ENCODE measurements at places on chromosomes 1 and 21.

DNA sequence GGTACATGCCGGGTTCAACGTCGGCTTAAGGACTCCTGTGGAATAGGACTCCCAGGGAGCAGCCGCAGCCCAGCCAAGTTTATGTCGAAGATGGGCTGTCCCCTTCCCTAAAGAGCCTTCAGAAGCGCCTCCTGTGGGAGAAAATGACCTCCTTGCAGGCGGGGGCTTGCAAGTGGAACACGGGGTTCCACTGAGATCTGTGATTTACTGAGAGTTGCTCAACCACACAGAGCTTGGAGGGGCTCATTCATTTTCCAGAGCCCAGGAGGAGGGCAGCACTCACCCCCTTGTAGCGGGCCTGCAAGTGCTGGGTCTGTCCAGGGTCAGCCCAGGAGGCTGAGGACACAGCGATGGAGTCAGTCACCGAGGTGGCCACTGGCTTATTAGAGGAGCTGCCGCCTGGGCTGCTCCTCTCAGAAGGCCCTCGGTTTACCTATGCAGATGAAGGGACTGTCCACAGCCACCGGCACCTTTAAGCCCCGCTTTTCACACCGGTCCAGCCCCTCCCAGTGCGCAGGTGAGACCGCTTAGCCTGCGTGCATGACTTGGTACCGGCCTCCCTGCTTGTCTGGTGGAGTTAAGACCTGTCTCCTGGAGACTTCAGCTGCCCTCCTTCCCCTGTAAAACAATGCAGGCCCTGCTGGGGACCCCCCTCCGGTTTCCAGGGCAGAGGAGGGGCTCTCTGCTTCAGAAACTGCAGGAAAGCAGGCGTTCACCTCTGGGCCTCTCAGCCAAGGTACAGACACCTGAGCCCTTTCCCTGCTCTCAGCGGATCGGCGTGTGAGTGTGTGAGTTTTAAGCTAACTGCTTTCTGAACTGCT lies 57.5 kb downstream of the ATP5PO start:
- DNase-seq = no peak

GRCh38 chr1:71920556-71920955 lies 361.8 kb downstream of the NEGR1 start:
- DNase-seq = no peak

DNA sequence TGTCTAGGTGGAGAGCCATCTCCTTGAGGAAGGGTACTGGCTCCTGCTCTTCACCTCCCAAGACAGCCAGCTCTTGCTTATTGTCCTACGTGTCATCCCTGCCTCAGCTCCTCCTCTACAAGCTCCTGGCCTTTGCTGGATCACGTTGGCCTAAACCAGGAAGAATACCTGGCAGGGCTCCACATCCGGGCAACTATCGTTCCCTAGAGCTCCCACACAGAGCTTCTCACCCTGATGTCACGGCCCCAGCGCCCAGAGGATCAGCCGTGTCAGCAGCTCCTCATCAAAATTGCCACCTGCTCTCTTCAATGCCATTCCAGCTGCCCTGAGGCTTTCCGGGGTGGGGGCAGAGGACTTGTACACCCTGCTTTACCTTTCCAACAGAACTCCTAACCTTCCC lies 1.9 kb upstream of the TPM3 start:
- DNase-seq = no peak

DNA sequence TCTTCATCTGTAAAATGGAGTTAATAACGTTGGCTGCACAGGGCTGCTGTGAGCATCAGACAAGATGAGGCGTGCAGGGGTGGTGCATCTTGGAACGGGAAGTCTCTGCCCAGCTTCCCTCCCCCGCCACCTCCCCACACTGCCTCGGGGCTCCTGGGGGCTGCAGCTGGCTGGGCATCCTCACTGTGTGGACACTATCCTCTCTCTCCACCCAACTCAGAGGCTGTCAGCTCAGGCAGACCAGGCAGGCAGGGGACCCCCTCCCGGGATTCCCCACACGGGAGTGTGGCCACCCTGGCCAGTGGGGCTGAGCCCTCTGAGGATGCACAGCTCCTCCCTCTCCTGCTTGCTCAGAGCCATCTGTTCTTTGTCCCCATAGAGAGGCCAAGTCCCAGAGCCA lies 122.7 kb downstream of the CCDC185 start:
- DNase-seq = no peak

DNA sequence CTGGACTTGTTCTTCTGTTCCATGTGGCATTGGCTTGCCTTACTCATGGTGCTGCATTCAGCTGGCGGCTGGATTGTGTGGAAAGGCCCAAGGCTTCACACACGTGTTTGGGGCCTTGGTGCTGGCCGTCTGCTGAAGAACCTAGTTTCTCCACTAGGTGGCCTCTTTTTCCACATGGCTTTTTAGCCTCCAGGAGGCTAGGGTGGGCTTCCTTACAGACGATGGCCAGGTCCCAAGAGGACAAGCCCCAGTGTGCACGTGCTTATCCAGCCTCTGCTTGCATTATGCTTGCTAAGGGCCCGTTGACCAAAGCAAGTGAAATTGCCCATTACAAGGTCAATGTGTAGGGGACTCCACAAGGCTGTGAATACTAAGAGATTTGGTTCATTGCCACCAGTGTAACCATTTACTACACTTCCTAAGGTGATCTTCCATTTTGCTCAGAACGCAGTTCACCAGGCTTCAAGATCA lies 47.5 kb upstream of the FOXO6 start:
- no peak for DNase-seq

GRCh38 chr1:230763927-230764591 lies 16.9 kb downstream of the CAPN9 start:
- no peak for DNase-seq

DNA sequence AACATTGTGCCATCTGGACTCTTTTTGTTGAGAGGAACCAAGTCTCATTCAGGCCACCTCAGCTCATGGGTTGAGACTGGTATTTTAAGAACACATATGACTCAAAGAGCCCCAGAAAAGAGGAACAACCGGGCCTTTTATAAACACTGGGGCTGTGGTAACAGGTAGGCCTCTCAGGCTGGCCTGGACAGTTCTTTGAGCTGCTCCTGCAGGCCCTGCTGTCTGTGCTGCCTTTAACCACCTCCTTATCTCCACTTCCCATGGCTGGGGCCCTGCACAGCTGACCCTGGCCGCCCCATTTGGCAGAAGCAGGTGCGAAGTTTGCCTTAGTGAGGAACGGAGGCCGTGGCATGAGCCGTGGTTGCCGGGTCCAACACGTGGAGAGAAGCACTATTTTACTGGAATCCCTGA lies 163.3 kb downstream of the RHOU start:
- no peak for DNase-seq

GRCh38 chr1:173669491-173669941 lies at the start of gene ANKRD45:
TSS of gene ANKRD45 (minus strand) at chr1:173669851. CDS start at chr1:173659418, 10,433 bp downstream.
- no peak for DNase-seq

DNA sequence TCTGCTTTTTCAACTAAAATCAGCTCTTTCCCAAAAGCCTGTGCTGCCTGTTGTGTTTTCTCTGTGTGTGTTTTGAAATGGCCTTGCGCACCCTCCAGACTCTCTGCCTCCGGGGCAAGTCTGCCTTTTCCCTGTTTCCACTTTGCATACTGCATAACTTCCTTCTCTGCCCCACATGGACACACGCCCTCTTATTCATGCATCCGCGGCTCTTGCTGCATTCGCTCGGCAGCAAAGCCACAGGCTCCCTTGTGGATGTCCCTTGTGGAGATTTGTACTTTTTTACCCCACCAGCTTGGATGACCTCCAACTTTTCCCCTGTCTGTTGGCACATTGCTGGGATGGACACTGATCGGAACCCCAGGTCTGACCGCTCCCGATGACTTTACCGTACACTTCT lies 147.6 kb downstream of the ADSS2 start:
- DNase-seq = no peak

DNA sequence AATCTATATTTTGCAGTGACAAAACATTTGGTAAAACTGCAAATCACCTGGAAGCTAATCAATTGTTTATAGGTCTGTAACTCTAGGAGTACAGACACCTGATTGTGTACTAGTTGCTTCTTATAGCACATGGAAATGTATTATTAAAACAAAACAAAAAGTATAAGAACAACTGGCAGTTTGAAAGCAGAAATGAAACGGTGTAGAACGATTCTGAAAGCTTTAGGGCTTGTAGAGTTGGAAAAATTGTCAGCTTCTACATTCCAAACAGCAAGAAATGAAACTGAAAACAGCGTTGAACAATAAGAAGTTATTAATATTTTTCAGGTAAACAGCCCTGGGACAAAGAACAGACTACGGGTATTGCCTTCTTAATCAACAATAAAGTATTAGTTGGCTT lies 273.3 kb downstream of the OLFM3 start:
- DNase-seq = no peak

DNA sequence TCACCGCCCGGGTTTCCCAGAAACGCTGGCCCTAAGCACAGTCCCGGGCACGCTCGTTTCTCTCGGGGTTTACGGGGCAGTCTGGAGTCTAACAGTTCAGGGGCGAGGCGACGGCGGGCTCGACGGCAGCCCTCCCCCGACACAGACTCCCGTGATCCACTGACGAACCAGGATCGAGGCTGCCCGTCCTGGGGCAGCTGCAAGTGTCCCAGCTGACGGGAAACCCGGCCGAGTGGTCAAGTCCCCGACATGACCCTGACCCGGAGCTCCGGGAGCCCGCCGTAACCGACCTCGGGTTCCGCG lies 494 bp downstream of the UBE2J2 start:
- no peak for DNase-seq

GRCh38 chr21:15005391-15005790 lies 59.4 kb downstream of the NRIP1 start:
- no peak for DNase-seq

GRCh38 chr1:55001311-55001710 lies 2.6 kb downstream of the BSND start:
- no peak for DNase-seq

GRCh38 chr1:29975036-29975694 lies 738.8 kb downstream of the PTPRU start:
- DNase-seq = no peak

- DNase-seq = no peak
These were observed 7.9 kb upstream of the SH3GLB1 start for GRCh38 chr1:86696522-86696921.

- DNase-seq = no peak
These were observed 105.2 kb upstream of the GADD45A start for GRCh38 chr1:67579623-67580394.

- no peak for DNase-seq
These were observed 48.1 kb downstream of the DNAJC6 start for GRCh38 chr1:65357291-65357960.

GRCh38 chr1:24903560-24903954 lies 26.5 kb downstream of the RUNX3 start:
- DNase-seq = no peak

GRCh38 chr1:39087435-39087834 lies 61.3 kb downstream of the NDUFS5 start:
- no peak for DNase-seq

DNA sequence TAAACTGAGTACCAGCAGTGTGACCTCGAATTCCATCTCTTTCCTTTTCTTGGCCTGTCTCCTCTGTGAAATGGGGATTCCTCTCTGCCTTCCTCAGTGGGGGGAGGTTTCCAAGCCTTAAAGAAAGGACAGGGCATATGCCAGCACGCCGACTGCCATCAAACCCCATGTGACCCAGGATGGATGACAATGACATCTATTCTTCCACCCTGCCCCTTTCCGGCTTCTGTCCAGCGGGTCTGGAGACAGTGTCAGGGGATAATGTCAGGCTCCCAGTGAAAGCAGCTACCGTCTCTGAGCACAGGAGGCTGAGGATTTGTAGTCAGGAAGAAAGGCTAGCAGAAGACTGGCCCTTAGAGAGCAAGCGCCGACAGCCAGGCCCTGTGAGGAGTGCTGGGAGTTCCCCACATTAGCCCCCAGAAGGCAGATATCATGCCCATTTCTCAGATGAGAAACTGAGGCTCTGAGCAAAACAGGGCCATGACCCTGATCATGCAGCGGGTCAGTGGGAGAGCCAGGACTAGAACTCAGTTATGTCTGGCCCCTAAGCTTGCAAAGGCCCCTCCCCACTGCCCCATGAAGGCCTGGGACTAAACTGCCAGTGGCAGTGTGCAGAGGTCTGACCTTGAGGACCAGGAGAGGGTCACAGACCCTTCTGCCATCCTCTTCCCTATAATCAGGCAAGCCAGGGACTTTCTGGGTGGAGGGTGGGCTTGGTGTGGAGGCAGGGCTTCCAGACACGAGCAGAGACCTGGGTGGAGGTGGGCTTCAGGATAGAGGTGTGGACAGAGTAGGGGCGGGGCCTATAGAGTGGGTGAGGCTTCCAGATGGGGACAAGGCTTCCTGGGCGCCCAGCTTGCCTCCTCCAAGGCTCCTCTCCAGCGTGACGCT lies 30.1 kb downstream of the CDCA8 start:
- DNase-seq = no peak

DNA sequence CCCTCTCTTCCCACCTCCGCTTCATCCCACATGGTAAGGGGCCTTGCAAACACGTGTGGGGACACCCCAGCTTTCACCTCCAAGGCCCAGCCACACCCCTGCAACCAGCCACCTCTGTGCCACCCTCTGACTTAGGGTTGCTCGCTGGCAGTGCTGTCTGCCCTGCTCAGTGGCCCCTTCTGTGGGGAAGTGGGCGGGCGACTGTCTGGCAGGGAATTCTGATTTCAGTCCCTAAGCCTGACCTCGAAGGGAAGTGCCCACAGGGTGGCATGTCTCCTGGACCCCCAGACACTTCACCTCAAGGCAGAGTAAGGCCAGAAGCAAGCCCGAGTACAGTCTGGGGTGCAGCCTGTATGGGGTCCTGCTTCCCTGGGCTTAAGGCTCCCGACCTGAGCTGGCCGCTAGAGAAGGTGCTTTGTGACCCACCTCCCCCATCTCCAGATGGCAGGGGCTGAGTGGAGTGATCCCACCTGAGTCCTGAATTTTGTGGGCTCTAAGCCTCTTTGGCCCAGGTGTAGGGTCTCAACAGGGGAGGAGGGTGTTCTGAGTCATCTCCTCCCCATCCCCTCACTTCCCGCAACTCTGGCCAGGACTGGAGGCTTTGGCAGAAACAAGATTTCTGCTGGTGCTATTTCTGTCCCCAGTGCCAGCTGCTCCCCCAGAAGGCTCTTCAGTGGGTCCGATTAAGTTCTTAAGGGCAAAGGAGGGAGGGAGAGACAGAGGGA lies 7.0 kb downstream of the RD3 start:
- no peak for DNase-seq

- no peak for DNase-seq
These were observed 206.0 kb downstream of the CENPF start for GRCh38 chr1:214808845-214809460.

DNA sequence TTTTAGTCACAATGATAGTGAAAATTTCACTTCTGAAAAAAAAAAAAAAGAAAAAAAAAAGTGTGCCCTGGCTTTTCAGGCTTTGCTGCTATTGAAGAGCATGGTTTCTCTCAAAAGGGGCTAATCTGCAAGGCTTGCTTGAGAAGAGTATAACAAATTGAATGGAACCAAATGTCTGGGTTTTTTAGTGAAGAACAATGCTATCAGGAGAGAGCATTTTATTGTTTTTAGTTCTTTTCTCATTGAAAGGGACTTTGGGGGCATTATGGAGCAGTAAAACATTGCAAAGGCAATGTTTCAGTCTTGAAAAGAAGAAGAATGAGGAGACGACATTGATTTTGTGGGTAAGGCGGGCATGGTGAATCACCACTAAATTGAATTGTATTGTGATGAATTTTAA lies 28.2 kb downstream of the VCAM1 start:
- DNase-seq = no peak
